ENCODE measurements at places on chromosomes 7 and 10.

- no peak for DNase-seq
Measured at GRCh38 chr7:67738958-67739357, 742.3 kb downstream of the TYW1 start.

DNA sequence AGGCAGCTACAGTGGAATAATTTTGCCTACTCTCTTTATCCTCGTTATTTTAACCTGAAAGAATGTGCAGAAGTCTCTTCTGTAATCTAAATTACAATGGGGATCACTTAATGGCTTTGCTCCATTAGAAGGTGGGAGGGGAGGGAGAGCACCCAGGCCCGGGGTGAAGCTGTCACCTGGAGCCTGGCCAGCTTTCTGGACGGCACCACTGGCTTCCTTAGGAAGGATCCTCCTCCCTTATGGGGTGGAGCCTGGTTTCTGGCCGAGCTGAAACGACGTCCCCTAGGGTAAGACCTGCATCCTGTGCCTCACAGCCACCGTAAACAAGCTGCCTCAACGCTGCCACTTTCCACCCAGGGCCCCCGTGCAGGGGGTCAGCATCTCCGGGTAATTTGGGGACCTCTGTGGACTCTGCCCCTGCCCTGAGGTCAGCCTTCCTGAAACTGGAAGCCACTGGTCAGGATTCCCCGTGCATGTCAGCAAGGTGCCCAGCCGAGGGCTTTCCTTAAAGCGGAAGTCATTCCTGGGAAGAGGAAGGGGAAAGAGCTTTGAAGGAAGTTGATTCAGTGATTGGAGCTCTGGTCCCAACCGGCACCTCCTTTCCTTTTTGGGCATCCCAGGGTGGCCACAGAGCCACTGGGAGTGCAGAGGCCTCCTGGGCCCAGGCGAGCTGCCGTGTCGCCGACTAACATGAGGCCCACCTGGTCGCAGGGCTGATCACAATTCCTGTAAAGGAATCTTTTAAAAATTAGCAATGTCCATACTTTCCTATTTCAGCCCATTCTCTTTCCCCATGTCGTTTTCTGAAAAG, 569.1 kb downstream of the DNAJB6 start:
- DNase-seq, result no peak

DNA sequence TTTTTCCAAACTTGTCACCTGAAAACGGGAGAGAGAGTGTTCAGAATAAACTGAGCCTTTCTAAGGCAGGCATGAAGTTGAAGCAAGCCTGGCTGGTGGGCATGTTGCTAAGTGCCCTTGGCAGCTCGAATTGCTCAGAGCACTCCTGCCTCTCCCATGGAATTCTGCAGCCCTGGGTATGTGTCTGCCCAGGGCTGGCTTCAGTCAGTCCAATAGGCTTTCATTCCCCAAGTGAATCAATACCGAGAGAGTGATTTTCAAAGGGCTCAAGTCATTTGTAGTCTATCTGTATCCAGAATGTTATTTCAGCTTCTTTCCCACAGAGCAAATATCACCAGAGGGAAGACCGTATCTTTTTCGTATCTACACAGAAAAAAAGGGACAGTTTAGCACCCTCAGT, 415.5 kb upstream of the COBL start:
- DNase-seq, result no peak

- no peak for DNase-seq
Measured at GRCh38 chr10:71542478-71542877, 145.8 kb downstream of the CDH23 start.

- DNase-seq, result no peak
Measured at GRCh38 chr7:32164341-32164996, 94.3 kb upstream of the PDE1C start.

- no peak for DNase-seq
Measured at GRCh38 chr7:73984481-73985205, 43.3 kb upstream of the ELN start.

GRCh38 chr7:55504093-55504859, 68.0 kb downstream of the VOPP1 start:
- no peak for DNase-seq

GRCh38 chr7:116557066-116557585, 32.3 kb downstream of the CAV1 start:
- DNase-seq, result no peak

GRCh38 chr7:81534996-81535395, 234.9 kb downstream of the HGF start:
- DNase-seq, result no peak

DNA sequence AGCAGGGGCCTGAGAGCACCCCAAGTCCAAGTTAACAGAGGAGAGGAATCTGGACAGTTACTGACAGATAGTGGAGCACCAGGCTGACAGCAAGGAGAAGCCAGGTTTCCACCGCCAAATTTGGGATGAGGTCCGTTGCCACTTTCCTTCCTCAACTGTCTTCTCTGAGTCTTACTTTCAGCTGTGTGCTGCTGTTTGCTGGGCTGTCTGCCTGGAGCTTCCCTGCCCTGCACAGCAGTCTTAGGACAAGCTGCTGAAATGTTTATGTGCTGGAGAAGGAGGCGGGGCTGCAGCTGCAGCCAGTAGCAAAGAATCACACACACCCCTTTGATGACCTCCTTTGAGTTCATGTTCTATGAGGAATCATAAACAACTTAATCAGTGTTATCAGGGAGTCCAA, 17.4 kb upstream of the CYP3A7 start:
- DNase-seq, result no peak

DNA sequence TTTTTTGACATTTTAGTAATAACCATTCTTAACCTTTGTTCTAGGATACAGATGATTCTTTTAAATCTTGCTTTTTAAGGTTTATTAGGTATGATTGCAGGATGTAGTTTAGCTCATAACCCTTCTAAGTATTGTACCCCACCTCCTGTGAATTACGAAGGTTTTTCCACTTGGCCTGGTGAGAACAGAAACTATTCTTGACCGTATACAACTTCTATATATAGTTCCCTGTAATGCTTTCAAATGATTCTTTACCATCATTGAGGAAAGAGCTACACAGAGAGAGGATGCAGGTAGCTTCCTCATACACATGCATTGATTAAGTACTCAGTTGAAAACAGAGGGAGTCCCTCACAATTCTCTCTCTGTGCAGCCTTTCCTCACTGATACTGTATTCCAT, 86.3 kb downstream of the PALS2 start:
- DNase-seq, result peak; percentile 43

DNA sequence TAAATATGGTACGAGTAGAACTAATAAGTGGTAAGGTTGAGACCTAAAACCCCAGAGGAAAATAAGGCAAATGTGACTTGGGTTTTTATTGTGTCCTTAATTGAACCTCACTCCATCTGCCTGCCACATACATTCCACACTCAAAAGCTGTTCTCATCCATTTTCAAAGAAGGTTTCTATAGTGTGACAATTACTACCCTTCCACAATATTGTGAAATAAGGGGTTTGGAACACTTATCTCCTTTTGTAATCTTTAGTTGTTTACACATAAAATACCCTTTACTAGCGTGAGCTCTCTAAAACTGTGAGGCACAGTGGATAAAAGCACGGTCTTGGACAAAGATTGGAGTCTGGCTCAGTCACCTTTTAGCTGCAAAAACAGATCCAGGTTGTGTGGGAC, 166.6 kb downstream of the THSD7A start:
- no peak for DNase-seq

DNA sequence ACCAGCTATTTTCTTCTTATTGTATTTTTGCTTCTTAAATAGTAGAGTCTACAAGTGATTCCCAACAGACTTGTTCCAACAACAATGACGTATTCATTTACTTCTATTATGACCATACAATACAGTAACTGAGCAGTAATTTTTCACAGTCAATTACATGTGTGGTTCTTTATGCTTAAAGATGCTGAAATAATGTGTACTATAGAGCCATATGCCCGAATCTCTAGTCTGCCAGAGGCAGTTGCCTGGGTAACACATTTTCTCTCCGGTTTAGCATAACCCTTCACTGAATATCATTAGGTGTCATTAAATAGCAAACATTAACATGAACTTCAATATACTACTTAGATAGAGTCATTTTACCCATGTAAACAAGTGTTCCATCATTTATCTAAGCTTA, 75.0 kb downstream of the SLC25A13 start:
- DNase-seq, result no peak

DNA sequence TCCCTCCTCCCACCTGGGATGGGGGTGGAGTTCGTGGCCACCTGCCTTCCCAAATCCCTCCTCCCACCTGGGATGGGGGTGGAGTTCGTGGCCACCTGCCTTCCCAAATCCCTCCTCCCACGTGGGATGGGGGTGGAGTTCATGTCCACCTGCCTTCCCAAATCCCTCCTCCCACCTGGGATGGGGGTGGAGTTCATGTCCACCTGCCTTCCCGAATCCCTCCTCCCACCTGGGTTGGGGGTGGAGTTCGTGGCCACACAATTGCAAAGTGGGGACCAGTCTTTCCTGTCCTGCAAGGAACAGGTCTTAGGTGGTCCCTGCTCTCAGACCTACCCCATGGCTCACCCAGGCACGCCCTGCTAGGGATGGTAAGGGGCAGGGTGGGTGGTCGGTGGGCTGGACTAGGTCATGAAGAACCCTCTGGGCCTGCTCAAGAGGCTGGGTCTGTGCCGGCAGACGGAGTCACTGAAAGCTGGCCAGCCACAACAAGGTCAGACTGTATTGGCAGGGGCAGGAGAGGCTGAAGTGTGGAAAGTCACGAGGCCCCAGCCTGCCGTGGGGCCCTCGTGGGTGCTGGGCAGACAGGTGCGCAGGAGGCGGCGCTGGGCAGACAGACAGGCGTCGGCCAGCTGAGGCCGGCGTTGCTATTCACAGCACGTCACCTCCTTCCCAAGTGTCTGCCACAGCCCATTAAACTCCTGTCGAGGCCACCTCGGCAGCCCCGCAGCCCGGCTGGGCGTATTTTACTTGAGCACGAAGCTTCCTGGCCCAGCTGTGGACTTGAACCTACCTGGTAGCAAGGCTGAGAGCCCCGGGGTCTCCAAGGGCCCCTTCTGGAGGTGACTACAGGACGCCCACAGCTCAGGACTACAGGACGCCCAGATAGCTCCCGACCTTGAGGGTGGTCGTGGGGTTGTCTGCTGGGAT, 4.1 kb downstream of the KNDC1 start:
- no peak for DNase-seq

DNA sequence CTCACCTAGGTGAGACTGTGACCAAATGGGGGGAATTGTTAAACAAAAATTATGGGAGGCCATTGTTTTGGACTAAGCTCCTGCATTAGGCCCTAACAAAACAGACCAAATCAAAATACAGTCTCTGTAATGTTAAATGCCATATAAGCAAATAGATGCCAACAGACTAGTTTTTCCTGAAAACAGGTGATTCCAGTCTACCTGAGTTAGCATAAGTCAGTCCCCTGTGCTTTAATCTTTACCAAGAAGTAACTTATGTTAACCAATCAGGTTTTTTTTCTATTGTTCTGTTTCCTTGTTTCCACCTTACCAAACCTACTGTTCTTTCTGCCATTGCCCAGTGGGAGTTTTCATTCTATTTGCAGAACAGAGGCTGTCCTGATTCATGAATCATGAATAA, 48.0 kb downstream of the PDZD8 start:
- DNase-seq, result no peak

DNA sequence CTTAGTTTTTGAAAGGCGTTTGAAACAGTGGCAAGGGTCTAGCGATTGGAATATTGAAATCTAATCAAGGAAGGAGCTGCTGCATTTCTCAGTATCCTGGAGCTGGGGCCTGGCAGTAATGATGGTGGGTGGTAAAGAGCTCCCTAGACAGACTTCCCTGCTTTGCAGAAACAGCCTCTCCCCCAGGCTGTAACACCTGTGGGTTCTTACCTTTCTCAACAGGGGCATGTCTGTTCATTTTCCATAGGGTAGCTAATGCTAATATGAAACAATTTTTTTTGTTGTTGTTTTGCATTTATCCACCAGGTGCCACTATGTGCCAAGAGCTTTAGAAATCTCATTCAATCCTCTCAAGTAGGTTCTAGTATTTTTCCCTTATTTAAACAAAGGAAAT, 345.5 kb downstream of the REEP3 start:
- no peak for DNase-seq

GRCh38 chr7:151891753-151892152, 14.8 kb upstream of the PRKAG2 start:
- no peak for DNase-seq

DNA sequence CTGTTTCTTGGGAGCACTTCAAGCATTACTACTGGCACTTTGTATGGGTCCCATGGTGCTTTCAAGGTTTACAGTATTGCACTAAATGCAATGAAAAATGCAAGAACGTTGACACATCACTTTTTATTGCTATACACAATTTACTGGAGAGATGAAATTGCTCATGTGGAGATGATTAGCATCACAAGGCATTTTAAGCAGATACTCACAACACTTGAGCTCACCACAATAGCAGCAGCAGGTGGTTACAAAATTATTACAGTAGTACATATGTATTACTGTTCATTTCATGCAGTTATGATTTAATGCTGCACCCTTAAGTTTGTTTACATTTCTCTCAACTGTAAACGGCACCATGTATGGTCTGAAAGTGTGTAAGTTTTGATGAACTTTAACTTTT, 537.7 kb downstream of the GRM8 start:
- DNase-seq, result no peak

DNA sequence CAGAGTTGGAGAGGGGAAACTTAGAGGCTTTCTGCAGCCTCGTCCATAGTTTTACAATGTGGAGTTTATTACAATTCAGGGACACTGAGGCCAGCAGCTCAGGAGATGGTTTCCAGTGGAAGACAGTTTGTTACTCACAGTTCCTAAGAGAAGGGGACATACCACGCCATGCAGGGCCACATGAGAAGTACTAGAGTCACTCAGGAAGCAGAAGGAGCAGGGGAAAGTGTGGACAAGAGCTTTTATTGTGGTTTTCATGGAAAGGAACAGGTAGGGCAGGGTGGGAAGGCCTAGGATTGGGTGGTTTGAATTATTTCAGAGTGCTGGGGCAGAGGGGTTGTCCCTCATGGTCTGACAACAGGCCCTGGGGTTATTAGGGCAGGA, 292.1 kb upstream of the IGFBP3 start:
- no peak for DNase-seq

GRCh38 chr7:36736899-36737211, 12.6 kb upstream of the AOAH start:
- DNase-seq, result no peak

- DNase-seq, result peak; percentile 16
Measured at GRCh38 chr10:90319188-90319914, 538.5 kb downstream of the HTR7 start.

DNA sequence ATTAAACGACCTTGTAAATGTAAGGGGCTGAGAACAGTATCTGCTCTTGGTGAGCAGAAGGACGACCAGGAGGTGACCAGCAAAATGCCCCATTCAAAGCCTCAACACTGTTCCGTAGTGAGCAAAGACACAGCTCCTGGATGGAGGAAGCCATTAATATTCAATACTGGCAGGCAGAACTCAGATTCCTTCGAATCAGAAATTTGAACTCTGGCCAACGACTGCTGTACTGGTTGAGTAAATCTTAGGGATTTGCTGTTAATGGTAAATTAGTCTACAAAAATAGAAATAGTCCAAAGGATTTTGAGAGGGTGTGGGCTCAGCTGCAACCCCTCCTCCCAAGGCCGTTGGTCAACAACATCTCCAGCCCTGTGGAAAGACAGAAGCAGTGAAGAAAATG, 130.5 kb upstream of the PFKP start:
- DNase-seq, result no peak

- DNase-seq, result no peak
Measured at GRCh38 chr7:22858274-22858639, 35.6 kb upstream of the TOMM7 start.

- DNase-seq, result no peak
Measured at GRCh38 chr7:74575083-74575784, 82.3 kb upstream of the GTF2I start.
